ENCODE measurements at places on chromosomes 4 and X. TPM values are rescaled to one million over a fixed set of nuclear protein-coding genes. Genes with fewer than 3 reads are reported as not detected.

TMEM154 gene
- 0.77 TPM for total RNA-seq

TMSB15B gene
- 11.1 TPM for total RNA-seq

ENAM gene
- not detected for total RNA-seq

SLC39A8 gene
- total RNA-seq, result 11.3 TPM

IL3RA gene
- total RNA-seq, result not detected

GSX2 gene
- not detected for total RNA-seq

- peaks cover 63% of the 10 kb centered on the region for H3K36me3 ChIP-seq
- DNase-seq, result no peak
- H3K4me3 ChIP-seq, result no peak overlapping the region
- no peak overlapping the region for H3K27ac ChIP-seq
- no peaks in the 10 kb centered on the region for H3K27me3 ChIP-seq
Measured at GRCh38 chr4:150960079-150960478, 55.0 kb downstream of the LRBA start.

DNA sequence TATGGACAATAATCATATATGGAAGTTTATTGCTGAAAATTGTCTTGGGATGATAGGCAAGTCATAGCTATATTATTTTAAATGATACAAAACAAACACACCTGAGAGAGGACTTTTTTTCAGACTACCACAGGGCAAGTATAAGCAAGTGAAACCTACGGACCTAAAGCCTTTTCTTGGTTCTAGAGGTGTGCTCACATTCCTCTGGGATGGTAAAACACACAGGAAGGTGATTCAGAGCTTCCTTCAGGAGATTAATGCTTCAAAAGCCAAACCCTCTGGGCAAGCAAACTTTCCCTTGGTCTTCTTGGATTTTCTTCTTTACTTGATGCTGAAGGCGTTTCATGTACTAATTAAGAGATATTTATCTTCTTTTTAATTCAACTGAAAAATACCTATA is 60.1 kb upstream of the ACSL4 start:
- no peak for DNase-seq
- H3K27me3 ChIP-seq, result no peaks in the 10 kb centered on the region
- H3K36me3 ChIP-seq, result no peaks in the 10 kb centered on the region

- no peaks in the 10 kb centered on the region for H3K27me3 ChIP-seq
- H3K27ac ChIP-seq, result no peak overlapping the region
- H3K36me3 ChIP-seq, result no peaks in the 10 kb centered on the region
- no peak for DNase-seq
- no peak overlapping the region for H3K4me3 ChIP-seq
- H3K4me1 ChIP-seq, result no peaks in the 10 kb centered on the region
Measured at GRCh38 chr4:106764774-106765173, 271.3 kb downstream of the DKK2 start.

GRCh38 chr4:117447925-117448324 is 362.5 kb upstream of the TRAM1L1 start:
- no peak overlapping the region for H3K4me3 ChIP-seq
- peaks cover 7% of the 10 kb centered on the region for H3K36me3 ChIP-seq
- H3K27ac ChIP-seq, result no peak overlapping the region
- no peaks in the 10 kb centered on the region for H3K4me1 ChIP-seq
- no peaks in the 10 kb centered on the region for H3K27me3 ChIP-seq
- peak; percentile 51 for DNase-seq

DNA sequence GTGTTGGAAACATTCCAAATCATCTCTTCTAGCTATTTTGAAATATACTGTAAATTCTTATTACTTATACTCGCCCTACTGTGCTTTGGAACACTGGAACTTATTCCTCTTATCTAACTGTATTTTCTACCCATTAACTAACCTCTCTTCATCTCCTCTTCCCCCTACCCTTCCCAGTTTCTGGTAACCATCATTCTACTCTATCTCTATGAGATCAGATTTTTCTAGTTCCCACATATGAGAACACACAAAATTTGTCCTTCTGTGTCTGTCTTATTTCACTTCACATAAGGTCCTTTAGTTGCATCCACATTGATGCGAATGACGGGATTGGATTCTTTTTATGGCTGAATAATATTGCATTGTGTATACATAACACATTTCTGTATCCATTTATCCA is 1003.8 kb upstream of the INTU start:
- H3K36me3 ChIP-seq, result no peaks in the 10 kb centered on the region
- no peak overlapping the region for H3K4me3 ChIP-seq
- no peak overlapping the region for H3K27ac ChIP-seq
- H3K4me1 ChIP-seq, result no peaks in the 10 kb centered on the region
- no peak for DNase-seq

GRCh38 chr4:83125738-83126141 is 11.2 kb upstream of the PLAC8 start:
- no peaks in the 10 kb centered on the region for H3K36me3 ChIP-seq
- no peak overlapping the region for H3K4me3 ChIP-seq

DNA sequence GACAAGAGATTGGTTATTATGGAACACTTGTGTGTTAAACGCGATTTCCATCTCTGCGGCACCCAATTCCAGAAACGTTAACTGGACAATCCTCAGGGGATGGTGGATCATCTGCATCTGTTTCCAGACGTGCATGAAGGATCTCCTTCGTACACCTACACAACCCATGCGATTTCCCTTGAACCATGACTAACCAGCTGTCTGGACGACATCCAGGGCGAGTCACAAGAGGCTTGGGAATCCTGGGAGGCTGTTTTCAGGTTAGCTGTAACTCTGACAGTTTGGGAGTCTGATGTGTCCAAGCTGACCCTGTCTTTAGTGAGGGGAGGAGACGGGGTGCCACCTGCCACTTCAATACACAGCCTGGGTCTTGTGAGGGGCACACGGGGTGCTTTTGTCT is 84.5 kb downstream of the GATB start:
- H3K4me1 ChIP-seq, result no peaks in the 10 kb centered on the region
- H3K27me3 ChIP-seq, result no peaks in the 10 kb centered on the region
- H3K4me3 ChIP-seq, result no peak overlapping the region
- DNase-seq, result no peak
- H3K27ac ChIP-seq, result no peak overlapping the region

- no peaks in the 10 kb centered on the region for H3K27me3 ChIP-seq
- DNase-seq, result peak; percentile 63
- H3K4me1 ChIP-seq, result no peaks in the 10 kb centered on the region
- peaks cover 4% of the 10 kb centered on the region for H3K36me3 ChIP-seq
Measured at GRCh38 chrX:108165383-108166111, 74.0 kb downstream of the ATG4A start.

GRCh38 chrX:115021121-115021520 is 3.7 kb upstream of the IL13RA2 start:
- no peak for DNase-seq
- H3K4me3 ChIP-seq, result no peak overlapping the region
- no peaks in the 10 kb centered on the region for H3K36me3 ChIP-seq
- no peak overlapping the region for H3K27ac ChIP-seq

DNA sequence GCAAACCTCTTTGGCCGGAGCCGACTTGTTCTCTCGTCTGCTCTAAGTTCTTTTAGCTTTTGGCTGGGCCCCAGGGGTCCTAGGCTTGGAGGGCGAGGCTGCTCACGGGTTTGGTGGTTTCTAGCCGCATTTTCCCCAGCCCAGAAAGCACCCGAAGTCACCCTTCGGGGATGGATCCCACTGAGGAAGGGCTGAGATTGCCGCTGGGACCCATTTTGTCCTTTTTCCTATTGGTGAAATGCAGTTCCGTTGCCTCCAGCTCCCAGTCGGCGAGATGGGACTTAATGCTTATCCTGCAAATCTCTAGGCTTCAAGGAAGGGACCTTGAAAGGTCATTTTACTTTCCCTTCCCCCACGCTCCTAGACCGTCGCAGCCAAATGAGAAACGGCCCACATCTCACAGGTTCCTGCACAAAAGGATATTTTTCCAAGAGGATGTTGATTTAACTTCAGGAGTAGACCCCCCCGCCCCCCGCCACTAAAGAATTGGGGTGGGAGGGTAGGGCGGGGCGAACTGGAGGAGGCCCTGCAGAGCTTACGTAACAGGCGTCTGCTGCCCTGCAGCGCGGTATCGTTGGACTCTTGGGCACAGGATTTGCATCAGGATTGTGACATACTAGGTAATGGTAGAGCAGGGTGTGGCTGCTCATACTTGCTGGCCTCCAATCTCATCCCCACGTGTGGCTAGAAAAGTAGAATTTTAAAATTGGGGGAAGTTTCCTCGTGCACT is 564 bp downstream of the PGK1 start:
- H3K27me3 ChIP-seq, result no peaks in the 10 kb centered on the region
- no peak overlapping the region for H3K27ac ChIP-seq
- H3K4me3 ChIP-seq, result peak overlapping the region; percentile 88
- no peaks in the 10 kb centered on the region for H3K4me1 ChIP-seq

GRCh38 chr4:125727931-125728330 is 413.2 kb downstream of the FAT4 start:
- no peak for DNase-seq
- H3K4me1 ChIP-seq, result peaks cover 9% of the 10 kb centered on the region
- no peaks in the 10 kb centered on the region for H3K27me3 ChIP-seq
- no peaks in the 10 kb centered on the region for H3K36me3 ChIP-seq
- no peak overlapping the region for H3K4me3 ChIP-seq

DNA sequence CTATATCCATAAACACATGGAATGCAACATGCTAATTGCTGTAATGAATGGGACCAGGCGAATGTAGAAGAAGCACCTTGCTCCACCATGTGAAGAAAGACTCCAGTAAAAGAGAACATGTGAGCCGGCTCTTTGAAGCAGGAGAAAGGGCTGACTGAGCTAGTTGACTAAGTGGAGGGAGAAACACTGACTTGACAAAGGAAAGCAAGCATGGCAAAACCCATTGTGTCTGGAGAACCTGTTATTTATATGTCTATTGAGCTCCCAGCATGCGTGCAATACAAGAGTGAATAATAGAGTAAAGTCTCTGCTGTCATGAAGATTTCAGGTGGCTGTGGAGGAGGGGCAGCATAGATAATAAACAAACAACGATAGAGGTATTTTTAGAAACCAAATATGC is 559.9 kb downstream of the RAB28 start:
- no peak overlapping the region for H3K27ac ChIP-seq
- no peak for DNase-seq
- H3K36me3 ChIP-seq, result no peaks in the 10 kb centered on the region
- H3K27me3 ChIP-seq, result no peaks in the 10 kb centered on the region

DNA sequence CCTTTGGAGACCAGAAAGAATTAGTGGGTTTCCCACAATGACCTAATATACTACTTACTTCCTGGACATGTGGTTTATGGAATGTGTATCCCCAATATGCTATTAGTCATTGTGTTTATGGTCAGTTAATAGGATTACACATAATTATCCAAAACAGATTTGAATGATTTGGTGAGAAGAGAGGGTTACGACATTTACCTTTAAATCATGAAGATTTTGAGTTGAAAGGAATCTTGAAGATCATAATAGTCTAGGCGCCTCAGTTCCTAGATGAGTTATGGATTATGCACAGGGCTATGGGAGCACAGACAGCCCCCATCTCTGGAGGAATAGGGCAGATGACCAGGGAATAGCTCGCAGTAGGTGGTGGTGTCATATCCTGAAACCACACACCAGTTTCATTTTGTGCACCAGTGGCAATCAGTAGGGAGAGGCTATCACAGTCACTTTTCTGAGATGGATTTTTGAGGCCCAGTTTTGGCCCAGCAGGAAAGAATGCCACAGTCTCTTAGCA is 61.3 kb downstream of the SEPTIN11 start:
- no peak for DNase-seq
- H3K36me3 ChIP-seq, result no peaks in the 10 kb centered on the region
- H3K4me3 ChIP-seq, result no peak overlapping the region
- no peaks in the 10 kb centered on the region for H3K27me3 ChIP-seq
- no peak overlapping the region for H3K27ac ChIP-seq
- peaks cover 22% of the 10 kb centered on the region for H3K4me1 ChIP-seq

- H3K27ac ChIP-seq, result no peak overlapping the region
- no peaks in the 10 kb centered on the region for H3K36me3 ChIP-seq
- no peak for DNase-seq
- no peak overlapping the region for H3K4me3 ChIP-seq
Measured at GRCh38 chr4:74112399-74113105, 13.6 kb upstream of the CXCL2 start.

- no peaks in the 10 kb centered on the region for H3K4me1 ChIP-seq
- H3K36me3 ChIP-seq, result no peaks in the 10 kb centered on the region
- no peaks in the 10 kb centered on the region for H3K27me3 ChIP-seq
- H3K4me3 ChIP-seq, result no peak overlapping the region
Measured at GRCh38 chr4:180120068-180120467, 2123.1 kb upstream of the TENM3 start.

GRCh38 chr4:41120297-41121217 is 93.8 kb downstream of the APBB2 start:
- no peak overlapping the region for H3K4me3 ChIP-seq
- peaks cover 6% of the 10 kb centered on the region for H3K36me3 ChIP-seq
- DNase-seq, result no peak
- H3K27ac ChIP-seq, result no peak overlapping the region
- H3K27me3 ChIP-seq, result no peaks in the 10 kb centered on the region
- H3K4me1 ChIP-seq, result peaks cover 3% of the 10 kb centered on the region

DNA sequence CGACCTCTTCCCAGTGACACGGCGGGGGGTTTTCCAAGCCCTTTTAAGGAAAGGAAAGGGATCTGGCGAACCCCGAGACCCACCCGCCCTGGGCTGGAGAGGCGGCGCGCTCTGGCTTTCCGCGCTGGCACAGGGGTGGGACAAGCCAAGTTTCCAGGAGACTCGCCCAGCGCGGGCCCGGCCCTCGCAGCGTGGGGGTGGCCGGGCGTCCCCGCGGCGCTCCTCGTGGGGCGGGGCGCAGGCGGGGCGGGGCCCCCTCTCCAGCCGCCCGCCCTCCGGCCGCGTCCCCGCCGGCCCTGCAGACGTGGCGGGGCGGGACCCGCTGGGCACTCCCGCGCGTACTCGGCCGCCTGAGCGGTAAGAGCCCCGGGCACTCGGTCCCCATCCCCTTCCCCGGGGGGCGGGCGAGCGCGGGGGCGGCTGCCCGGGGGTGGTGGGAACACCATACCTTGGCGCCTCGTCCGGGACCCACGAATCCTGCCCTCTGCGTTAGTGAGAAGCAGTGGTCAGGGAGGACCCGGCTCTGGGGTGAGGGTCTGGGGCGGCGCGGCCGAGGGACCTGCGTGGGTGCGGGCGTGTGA is at the start of gene FAM114A1:
Gene FAM114A1 (plus strand): TSS at position 329 of the 581 bp plus-strand sequence. CDS start 10,273 bp downstream, outside the sequence.
- H3K27ac ChIP-seq, result no peak within 1 kb of the TSS
- peaks cover 6% of the 10 kb centered on the region for H3K4me1 ChIP-seq
- peak; percentile 63 for DNase-seq
- no peaks in the 10 kb centered on the region for H3K36me3 ChIP-seq
- H3K27me3 ChIP-seq, result no peaks in the 10 kb centered on the region

Measured in H9 (cell line).